ENCODE measurements at places on chromosomes 5 and 9.

GRCh38 chr5:56415356-56415765, 182.2 kb upstream of the ANKRD55 start:
- no peak for DNase-seq

- no peak for DNase-seq
These were observed 27.7 kb downstream of the NSG2 start for GRCh38 chr5:174073122-174073660.

DNA sequence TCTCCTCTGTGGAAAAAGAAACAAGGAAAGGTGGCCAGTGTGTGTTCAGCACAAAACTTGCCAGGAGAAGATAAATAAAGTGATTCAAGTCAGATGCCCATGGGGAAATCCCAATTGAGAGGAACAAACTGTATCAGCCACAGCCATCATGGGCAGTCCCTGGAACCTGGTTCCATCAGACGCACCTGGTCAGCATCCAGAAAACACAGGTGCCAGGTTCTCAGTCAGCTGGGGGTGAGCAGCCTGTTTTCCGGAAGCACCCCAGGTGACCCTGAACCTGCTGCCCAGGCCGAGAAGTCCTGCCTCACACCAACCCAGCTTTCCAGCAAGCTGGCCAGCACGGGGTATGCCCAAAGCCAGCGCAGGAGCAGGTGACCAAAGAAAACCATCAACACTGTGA, 30.5 kb downstream of the PTCH1 start:
- DNase-seq, result no peak

GRCh38 chr5:178246624-178247279, 14.2 kb upstream of the PHYKPL start:
- no peak for DNase-seq

- no peak for DNase-seq
These were observed 4.3 kb upstream of the EMB start for GRCh38 chr5:50445296-50445949.

GRCh38 chr9:88826771-88827181, 164.5 kb upstream of the S1PR3 start:
- DNase-seq, result no peak

GRCh38 chr5:96663608-96664007, 1.4 kb downstream of the CAST start:
- no peak for DNase-seq

DNA sequence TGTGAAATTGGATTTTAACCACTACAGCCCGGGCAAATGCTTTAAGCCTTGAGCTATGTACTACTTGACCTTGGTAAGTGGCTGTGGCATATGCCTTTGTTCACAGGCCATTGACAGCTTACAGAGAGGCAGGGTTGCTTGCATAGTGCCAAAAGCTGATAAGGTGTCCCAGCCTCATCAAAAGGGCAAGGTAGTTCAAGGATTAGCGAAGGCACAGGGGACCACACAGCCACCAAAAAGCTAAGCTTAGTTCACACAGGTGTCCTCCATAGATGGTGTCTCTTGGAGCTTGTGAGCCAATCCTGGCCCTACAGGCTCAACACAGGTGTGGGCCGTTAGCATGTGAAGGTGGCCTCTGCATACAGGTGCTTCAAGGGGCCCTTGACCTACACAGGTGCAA, 86.8 kb downstream of the ZNF622 start:
- DNase-seq, result no peak

DNA sequence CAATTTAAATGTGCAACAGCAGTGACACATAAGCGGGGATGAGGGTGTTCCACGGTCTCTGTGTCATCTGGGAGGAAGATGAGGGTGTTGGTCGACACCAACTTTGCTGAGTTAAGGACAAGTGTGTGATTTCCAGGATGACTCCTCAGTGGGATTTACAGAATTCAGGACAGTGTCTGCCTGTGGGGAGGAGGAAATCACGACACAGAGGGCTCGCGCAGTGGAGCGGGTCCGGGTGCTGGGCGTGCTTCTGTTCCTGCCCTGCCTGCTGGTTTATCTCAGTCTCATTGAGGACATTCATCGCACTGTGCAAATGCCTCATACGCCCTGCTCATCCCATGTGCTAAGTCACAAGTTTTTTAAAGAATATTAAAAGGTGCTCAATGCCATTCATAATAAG, 73.7 kb upstream of the ADAMTS2 start:
- no peak for DNase-seq

DNA sequence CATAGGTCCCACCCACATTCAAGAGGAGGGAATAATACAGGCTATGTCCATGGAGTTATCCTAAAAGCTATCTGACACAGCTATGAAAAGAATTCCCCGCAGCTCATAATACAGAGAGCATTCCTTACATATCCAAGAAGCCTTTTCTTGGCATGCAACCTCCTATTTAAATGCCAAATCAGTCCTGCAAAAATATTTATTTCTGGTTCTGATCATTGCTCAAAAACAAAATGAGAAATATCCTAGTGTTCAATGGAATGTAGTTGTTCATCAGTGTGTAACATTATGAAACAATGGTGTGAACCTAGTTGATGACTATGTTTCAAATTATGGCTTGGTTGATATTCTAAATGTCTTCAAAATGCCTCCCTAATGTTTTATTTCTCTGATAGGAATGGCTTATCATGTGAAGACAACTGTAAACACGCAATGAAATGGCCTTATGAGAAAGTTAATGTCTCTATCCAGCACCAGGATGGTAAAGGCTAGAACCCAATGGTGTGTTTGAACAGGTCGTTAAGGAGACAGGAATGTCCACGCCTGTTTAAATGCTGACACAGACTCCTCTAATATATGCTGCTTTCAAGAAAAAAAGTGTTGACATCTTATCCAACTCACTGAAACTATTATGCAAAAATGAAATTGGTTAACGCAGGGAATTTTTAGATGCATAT, 126.7 kb upstream of the CDH6 start:
- no peak for DNase-seq

- DNase-seq, result no peak
These were observed 57.2 kb downstream of the RFX3 start for GRCh38 chr9:3468421-3469205.

GRCh38 chr9:109560470-109561132, 62.5 kb upstream of the PTPN3 start:
- DNase-seq, result no peak

GRCh38 chr5:57082441-57083067, 91.3 kb upstream of the GPBP1 start:
- DNase-seq, result no peak

- no peak for DNase-seq
These were observed 20.5 kb downstream of the SWI5 start for GRCh38 chr9:128296340-128297220.

GRCh38 chr5:135269931-135270421, 129.1 kb downstream of the MACROH2A1 start:
- DNase-seq, result no peak

- DNase-seq, result no peak
These were observed 15.3 kb downstream of the HSPA9 start for GRCh38 chr5:138559937-138560336.

DNA sequence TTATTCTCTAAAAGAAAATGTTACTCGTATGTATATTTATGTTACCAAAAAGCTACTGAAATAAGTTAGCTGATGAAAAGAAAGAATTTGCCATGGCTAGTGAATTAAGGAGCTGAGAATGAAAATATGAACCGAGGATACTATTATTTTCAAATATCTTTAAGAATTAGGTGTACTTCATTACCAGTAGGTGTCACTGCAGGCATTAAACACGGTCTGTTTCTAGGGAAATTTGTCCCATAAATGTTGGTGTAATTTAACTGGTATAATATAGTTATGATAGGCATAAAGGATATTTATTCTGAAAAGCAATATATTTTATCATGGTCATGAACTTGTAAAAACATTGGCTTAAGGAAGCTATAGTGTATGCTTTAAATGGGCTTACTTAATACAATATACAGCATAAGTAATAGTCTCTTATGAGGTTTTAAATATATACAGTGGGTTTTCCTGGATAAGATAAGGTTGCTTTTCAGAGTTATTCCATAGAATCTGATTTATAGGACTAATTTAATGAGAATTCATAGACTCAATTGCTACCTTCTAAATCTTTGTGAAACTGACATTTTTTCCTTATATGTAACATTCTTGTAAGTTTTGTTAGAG, 72.4 kb upstream of the MPDZ start:
- no peak for DNase-seq

DNA sequence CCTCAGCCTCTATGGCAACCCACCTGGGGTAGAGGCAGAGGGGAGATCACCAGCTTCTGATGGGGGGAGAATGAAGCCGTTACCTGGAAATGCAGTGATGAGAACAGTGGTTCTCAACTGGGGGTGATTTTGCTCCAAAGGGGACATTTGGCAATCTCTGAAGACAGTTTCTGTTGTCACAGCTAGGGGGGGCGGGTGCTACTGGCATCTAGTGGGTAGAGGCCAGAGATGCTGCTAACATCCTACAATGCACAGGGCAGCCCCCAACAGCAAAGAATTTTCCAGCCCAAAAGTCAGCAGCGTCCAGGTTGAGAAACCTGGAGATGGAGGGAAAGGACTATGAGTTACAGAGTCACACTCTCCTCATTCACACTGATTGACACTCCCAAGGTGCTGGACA, 84.5 kb downstream of the FGF1 start:
- DNase-seq, result no peak

DNA sequence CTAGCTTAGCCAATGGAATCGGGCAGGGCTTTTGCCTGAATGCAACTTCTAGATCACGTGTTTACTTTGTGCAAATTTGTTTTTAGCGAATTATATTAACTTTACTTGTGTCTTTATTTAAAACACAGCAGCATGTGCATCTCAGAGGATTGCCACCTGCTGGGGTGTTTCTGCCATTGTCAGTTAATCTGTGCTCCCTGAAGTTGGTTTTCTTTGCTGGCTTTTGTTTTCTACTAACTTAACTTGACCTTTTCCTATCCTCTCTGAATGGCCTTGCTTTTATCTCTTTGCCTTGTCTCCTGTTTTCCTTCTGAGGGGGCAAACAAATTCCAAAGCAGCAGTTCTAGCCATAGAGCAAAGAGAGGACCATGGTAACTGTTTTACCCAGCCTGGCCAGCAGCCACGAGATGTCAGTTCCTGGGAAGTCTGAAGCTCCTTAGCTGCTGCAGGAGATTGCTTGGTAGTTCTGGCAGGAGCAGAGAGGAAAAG, 67.6 kb downstream of the ARHGEF28 start:
- no peak for DNase-seq

DNA sequence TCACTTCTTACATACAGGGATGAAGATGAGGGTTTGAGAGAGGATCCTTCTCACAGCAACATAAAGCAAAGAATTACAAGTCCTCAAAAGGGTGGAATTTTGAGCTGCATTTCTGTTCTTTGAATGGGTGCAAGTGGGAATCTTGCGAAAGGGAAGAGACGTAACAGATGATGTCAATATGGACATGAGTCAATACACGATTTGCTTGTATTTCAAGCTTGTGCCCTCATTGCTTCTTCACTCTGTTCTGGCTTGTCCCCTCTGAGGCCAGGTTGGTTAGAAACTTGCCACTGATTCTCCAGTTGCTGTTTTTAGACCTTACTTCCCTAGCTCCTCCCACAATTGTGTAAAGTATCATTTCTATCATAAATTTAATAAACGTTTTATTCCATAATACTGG, 104.8 kb upstream of the CLINT1 start:
- DNase-seq, result no peak

- DNase-seq, result no peak
These were observed 37.6 kb downstream of the SVEP1 start for GRCh38 chr9:110541950-110542349.
